Inflammatory macrophage treated with lipopolysaccharide for 4 hours (primary cell): ENCODE measurements at places on chromosomes 5 and 9.

DNA sequence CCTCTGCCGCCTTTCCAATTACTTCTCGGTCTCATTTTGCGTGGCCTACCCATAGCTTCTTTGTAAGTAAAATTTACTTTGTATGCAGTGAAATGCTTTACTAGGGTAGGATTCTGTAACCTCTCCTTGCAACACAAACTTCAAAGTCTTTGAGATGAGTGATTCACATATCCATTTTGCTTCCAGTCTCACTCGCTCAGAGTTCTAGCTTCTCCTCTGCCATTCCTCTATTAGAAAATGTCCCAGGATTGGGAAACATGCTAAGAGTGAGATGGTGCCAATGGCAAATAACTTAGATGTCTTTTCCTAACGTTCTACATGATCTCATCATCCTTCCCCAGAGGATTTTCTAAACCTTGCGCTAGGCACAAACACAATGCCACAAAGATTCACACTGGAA is 270.5 kb upstream of the SLC30A5 start:
- no peak for DNase-seq

DNA sequence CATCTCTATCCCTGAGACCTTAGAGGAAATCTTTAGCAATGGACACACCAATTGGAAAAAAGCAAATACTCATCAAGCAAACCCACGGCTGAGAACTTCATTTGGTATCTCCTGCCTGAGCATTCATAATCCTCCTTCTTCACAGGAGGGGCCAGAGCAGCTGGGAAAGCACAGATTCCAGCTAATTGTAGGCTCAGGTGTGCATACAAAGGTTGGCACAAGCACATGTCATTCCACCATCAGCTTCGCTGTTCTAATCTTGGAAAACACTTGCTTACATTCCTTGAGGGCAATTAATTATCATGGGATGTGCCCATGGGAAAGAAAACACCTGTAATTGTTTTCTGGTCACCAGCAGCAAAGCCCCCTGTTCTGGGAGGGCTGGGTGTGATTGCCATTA is 376.6 kb downstream of the SPOCK1 start:
- no peak for DNase-seq

DNA sequence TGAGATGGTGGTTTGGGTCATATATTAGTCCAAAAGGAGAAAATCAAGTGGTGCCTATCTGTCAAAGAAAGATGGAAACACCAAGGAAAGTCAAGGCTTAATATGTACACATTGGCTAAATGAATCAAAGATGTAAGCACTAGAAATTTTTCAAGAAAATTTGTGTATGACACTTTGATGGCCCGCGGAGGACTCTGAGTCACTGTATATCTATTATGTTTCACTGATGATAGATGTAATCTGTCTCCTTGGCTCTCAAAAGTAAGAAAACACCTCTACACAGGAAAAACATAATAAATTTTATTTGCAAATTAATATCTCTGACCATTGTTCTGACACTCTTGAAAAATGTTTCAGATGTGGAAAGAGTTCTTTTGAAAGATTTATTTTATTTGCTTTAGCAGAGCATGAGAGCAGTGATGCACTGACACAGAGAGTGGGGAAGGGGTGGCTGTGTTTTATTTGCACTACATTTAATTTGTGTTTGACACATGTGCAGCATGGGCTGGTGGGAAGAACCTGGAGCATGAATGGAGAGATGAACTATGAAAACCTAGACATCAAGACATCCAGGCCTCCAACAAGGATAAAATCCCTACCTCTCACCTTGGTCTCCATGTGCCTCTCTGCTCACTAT is 180.8 kb upstream of the GAS1 start:
- no peak for DNase-seq

DNA sequence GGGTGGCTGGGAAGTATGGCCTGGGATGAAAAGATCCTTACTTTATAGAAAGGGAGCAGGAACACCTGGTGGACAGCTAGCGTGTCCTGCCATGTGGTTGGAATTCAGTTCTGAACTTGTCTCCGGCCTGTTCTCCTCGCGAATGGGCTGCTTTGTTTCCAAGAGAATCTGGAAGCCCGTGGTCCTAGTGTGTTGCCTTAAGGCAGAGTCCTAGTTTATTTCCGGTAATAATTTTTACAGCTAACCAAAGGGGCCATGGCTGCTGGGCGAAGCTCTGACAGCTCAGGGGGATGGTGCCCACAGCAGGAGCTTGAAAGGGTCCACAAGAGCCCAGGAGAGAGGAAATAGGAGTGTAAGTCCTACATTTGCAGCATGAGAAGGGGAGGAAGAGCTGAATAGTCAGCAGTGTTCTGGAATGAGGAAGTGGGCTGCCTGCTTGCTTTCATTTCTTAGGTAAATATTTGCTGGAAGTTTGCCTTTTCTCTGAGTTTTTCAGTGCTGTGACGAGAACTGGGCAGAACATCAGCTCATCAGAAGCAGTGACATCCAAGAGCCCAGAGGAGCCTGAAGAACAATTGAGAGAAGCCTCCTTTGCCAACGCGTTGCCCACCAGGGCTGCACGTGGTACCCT is 13.1 kb upstream of the IGFBPL1 start:
- DNase-seq, result peak; percentile 20

DNA sequence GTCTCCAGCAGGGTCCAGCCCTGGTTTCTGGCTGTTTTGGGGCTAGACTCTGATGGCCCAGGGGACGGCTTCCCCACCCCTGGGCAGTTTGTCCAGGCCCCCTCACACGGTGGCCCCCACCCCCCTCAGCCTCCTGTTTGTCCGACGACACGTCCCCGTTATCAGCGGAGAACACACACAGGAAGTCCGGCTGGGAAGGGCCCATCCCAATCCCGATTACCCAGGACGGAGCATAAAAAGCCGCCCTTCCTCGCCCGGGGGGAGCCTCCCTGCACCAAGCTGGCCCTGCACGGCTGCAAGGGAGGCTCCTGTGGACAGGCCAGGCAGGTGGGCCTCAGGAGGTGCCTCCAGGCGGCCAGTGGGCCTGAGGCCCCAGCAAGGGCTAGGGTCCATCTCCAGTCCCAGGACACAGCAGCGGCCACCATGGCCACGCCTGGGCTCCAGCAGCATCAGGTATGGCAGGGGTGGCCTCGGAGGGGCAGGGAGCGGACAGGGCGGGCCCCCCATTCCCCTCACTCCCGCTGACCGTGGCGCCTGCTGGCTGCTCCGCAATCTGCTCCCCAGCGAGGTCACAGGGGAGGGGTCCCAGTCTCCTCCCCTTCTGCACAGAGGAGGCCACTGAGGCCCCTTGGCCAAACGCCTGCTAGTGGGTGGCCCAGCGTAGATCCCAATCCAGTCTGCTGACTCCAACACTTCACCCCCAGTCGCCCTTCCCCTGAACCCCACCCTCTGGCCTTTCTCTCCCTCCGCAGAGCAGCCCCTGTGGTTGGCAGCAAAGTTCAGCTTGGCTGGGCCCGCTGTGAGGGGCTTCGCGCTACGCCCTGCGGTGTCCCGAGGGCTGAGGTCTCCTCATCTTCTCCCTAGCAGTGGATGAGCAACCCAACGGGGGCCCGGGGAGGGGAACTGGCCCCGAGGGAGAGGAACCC is at the start of gene EGFL7:
Gene EGFL7, plus strand, starts transcription at position 261 of the 926 bp plus-strand sequence. CDS start 5,367 bp downstream, outside the sequence.
- DNase-seq, result no peak

GRCh38 chr9:9045072-9045471 is 1245.5 kb upstream of the DMAC1 start:
- DNase-seq, result no peak

DNA sequence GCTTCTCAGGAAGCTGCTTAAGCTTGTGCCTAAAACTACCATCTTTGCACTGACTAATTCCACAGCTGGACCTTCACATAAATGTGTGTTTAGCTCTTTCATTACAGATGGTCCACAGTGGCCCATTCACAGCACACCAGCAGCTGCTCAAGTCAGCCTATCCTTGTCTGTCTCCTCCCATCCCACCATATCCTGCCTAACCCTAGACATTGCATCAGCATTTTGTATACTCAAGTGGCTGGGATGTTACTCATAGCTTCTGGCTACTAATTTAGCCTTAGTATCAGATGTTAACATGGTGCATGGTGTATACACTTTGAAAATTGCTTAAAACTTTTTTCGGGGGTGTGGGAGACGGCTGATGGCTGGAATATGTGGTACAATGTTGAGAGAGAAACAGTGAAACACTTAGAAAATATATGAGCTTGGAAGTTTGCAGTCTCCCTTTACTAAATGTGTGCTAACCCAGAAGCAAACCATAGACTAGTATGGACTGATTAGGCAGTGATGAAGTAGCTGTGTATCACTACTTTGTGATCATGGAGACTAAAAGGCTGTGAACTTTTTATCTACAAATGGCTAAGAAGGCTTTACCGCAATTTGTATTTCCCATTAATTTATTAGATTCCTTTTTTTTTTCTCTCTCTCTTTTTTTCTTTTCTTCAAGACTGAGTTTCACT is 83.1 kb downstream of the JMY start:
- DNase-seq, result peak; percentile 28

- DNase-seq, result no peak
These were observed 38.5 kb upstream of the OR2S2 start for GRCh38 chr9:35996358-35996970.

DNA sequence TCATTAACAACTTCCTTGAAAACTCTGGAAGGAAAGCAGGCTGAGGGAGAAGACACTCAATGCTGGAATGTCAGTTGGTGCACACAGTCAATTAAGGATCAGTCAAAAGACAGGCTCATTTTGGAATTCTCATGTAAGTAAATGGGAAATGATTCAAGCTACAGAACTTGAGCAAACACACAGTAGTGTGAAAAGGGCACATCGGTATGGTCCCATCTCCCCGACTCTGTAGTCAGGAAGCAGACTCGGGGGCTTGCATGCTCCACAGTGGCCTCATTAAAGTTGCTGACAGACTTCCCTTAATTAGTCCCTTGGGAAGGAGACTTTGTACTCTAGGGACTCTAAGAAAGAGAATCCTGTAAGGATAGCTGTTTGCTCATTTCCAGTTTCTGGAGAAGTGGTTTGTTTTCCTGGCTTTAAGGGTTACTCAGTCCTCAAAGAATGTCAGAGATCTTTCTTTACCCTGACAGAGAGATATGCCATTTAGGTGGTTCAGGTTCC is 339.2 kb downstream of the ADAMTS6 start:
- DNase-seq, result no peak

GRCh38 chr5:166004006-166004405 is 2287.4 kb upstream of the WWC1 start:
- DNase-seq, result no peak

GRCh38 chr9:37324261-37324683 is 98.2 kb upstream of the GRHPR start:
- no peak for DNase-seq

DNA sequence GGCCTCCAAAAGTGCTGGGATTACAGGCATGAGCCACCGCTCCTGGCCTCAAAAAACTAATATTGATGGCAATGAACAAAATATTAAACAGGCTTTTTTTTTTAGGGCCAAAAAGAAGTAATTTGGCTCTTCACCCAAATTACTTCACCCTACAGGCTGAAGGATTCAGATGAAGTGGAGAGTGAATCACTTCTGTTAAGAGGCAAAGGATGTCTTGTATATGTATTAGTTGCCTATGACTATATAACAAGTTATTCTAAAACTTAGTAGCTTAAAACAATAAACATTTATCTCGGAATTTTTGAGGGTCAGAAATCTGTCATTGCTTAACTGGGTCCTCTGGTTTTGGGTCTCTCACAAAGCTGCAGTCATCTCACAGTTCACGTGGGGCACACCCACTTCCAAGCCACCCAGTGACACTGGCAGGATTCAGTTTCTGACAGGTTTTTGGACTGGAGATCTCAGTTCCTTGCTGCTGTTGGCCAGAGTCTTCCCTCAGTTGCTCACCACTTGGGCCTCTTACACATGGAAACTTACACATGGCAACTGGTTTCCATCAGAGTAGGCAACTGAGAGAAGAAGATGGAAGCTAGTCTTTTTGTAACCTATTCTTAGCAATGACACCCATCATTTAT is 66.7 kb downstream of the IQGAP2 start:
- DNase-seq, result peak; percentile 38

- peak; percentile 94 for DNase-seq
These were observed 57.9 kb downstream of the DOCK8 start for GRCh38 chr9:272251-273213.

GRCh38 chr9:124870723-124871122 is 8.8 kb downstream of the ARPC5L start:
- DNase-seq, result peak; percentile 7

DNA sequence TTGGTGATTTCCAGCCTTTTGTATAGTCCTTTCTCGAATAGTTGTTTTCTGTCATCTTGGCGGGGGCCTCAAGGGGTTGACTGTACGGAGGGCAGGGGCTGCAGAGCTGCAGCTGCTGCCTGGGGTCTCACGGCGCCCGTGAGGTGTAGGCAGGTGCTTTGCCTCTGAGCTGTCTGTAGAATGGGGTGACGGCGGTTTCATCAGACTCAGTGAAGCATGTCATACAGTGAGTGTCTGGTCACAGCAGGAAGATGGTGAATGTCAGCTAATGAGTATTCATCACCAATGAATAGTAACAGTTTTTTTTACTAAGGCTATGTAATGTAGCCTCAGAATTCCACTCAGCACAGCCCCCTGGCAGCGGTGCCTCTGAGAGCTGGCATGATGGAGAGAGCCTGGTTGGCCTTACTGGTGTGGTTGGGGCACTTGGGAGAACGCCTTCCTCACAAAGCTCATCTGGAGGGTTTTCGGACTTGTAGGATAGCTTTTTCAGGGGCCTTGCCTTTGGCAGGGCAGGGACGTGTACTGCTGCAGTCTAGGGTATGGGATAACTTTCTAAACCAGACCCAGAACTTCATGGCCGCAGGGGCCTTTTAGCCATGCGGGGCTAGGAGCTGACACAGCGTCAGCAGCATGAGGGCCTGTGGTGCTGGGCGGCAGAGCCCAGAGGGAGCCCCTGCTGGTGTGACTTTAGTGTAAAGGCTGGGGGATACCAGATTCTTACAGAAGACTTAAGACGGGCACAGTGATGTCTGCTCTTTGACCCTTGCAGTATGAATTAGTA is 15.0 kb downstream of the TENT4A start:
- no peak for DNase-seq

DNA sequence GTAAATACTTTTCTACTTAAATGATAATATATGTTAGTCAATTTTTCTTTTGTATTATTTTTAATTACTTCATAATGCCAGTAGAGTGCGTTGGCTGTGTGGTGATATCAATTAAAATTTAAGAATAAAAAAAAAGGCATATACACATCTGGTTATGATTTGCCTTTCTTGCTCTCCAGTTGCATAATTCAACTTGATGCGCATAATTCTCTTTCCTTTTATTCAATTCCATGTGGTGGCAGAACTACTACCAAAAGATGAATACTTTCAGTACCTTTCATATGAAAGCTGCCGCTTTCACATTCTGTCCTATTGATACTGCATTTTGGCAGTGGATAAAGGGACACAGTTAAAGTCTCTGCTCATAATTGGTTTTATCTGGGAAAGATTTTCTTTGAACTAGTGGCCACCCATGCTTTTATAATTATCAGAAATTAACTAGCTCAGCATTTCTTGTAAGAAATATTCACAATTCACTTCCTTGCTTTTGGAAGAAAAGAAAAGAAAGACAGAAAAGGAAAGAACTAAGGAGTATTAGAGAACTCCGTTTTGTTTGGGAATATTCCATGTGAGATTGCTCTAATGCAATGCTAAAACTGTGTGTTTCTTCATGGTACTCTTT is 12.3 kb upstream of the ADGRV1 start:
- no peak for DNase-seq

- no peak for DNase-seq
These were observed 4.5 kb downstream of the LEAP2 start for GRCh38 chr5:132877938-132878337.

GRCh38 chr5:81601919-81602318 is 149.0 kb downstream of the SSBP2 start:
- DNase-seq, result no peak

- no peak for DNase-seq
These were observed 5.9 kb upstream of the GAS1 start for GRCh38 chr9:86953181-86953580.
